ENCODE measurements at places on chromosomes 7 and 10.

DNA sequence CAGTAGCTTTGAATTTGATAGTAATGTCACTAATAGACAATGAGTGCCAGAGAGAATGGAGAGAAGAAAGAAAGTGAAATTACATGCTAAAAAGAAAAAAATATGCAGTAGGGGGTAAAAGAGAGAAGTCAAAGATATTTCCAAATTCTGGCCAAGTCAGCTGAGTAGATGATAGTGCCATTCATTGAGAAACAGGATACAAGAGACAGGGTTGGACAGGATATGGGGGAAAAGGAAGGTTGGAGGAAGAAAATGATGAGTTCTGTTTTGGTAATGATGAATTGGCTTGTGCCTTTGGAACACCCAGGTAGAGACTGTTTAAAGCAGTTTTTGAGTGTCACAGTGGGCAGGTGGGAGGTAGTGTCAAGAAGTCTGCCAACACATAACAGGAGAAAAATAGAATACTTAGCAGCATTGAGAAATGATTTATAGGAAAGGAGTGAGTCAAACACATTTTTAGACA lies 78.3 kb downstream of the LRRC17 start:
- DNase-seq, result no peak

- DNase-seq, result no peak
These were observed 185.7 kb upstream of the ADO start for GRCh38 chr10:62618576-62619412.

DNA sequence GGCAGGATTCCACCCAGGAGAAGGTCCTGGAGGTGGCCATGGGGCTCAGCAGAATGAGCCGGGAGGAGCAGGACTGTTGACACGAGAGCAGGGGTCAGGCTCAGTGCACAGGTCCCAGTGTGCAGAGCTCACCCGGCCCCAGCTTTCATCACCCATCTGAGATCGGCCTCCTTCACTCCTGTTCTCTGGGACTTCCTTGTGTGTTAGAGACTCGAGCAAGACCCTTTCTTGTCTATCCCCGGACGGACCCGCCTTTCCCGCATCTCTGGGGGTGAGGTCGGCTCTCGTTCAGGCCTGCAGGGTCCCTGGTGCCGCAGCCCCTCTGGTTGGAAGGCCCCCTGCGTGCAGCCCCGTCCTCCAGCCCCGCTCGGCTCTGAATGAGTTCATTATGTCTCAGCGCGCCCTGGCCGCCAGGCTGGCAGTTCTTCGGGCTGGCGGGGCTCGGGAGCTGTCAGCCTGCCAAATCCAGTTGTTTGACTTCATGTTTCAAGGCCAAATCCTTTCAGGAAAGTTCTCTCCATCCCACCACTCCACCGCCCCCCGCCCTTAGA lies 127.9 kb downstream of the LHPP start:
- no peak for DNase-seq

DNA sequence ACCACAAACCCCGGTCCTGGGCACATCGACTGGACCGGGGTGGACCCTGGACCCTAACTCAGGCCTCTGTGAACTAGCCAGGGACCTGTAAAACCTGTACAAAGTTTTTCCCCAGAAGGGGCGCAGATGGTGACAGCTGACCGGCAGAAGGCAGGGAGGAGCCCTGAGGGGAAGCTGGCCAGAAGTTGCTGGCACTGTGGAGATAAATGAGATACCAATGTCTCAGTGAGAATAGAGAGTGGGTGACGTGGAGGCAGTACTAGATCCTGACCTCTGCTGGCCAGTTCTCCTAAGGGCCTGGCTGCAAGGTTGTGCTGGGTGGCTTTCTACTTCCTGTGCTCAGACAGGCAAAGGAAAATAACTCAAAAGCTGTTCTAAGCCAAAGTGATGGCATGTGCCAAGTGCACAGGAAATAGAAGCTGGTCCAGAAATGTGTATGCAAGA lies 10.6 kb upstream of the TSPAN14 start:
- no peak for DNase-seq

DNA sequence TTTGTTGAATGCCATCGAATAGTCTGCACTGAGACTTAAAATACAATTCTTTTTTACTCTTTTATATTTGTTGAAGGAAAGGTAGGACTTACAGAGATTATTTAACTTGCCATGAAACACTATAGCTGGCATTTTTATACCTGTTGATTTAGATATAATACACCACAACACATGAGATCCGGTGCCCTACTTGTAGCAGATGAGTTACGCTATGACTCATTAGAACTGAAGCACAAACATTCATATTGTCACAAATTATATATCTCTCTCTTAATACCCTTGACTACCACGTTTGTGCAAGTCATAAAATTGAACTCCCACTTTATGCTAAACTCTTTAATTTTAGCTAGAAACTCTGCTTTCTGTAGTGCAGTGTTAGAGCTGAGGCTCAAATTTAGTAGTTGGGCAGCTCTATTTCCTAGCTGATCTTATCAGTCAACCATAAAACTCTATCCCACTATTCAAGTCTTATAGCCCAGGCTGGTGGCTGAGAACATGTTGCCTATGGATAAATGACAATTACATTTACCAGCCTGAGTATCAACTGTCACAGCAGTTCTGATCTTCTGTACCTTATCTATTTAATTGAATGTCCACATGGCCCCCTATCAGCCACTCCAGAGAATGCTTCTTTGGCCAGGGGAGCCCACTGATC lies 137.4 kb upstream of the SEMA3D start:
- DNase-seq, result no peak

DNA sequence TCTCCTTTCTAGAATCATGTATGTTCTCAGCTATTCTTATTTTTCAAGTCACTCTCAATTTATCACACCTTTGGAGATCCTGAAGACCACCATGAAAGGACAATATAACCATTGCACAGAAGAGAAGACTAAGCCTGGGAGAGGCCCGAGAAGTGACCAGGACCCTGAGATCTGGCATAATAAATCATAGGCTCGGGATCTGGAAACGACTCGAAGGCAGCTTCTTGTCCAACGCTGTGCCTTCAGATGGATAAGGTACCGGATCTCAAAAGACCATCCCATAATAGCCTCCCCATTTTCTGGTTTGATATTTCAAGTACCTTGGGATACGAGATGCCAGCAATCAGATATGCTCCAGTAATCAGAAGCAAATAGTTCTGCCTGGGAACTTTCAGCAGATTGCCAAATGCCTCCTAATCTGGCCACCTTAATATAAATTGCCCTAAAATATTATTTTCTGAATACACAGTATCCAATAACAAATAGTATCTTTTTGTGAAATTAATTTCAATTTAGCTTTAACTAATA lies 179.2 kb upstream of the ZMIZ1 start:
- DNase-seq, result no peak

GRCh38 chr10:131549116-131549515 lies 237.6 kb upstream of the TCERG1L start:
- no peak for DNase-seq

DNA sequence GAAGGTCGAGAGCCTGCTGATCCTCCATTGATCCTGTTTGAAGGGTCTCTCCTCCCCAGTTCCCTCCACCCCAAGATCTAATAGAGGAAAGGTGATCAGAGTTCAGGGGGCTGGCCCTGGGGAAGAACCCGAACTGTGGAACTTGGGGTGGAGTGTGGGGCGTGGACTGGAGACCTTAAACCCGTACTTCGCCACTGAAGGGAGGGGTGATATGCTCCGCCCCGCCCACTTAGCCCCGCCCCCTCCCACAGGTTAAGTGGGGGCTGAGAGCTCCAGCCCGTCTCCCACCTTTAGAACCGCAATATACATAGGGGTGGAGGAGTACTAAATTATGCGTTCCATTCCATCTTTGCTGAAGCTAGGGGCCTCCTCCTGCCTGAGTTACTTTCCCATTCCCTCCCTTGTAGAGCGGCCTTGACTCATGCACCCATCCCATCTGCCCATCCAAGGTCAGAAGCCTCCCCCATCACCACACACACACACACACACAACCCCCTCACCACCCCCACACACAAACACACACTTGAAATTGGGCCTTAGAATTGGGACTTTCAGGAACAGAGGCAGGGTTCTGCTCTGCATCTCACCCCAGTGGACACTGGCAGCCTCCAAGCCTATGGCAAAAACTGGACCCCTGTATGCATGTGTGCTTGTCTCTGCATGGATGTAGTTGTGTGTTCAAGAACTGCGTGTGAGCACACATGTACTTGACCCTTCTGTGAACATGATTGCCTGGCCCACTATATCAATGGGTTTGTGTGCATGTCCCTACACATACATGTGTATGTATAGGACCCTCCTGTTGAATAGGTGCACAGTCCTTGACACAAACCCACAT lies 991 bp downstream of the SEMA4G start:
- DNase-seq, result no peak

GRCh38 chr7:20532890-20533289 lies 82.6 kb upstream of the ABCB5 start:
- DNase-seq, result no peak

DNA sequence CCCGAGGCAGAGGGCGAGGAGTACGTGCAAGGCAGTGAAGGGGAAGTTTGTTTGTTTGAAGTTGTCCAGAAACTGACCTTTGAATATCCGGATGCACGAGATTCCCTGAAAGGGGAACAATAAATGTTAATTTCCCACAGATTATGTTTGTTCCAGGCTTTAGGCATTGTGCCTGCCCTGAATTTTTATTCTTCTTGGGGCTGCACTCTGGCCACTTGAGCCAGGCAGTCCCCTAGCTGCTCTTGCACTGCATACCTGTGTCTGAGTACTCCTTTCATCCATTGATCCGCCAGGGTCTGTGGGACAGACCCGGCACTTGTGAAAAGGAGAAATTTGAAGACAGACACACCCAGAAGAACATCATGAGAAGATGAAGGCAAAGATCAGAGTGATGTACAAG lies 343.5 kb upstream of the FOXK1 start:
- DNase-seq, result no peak

DNA sequence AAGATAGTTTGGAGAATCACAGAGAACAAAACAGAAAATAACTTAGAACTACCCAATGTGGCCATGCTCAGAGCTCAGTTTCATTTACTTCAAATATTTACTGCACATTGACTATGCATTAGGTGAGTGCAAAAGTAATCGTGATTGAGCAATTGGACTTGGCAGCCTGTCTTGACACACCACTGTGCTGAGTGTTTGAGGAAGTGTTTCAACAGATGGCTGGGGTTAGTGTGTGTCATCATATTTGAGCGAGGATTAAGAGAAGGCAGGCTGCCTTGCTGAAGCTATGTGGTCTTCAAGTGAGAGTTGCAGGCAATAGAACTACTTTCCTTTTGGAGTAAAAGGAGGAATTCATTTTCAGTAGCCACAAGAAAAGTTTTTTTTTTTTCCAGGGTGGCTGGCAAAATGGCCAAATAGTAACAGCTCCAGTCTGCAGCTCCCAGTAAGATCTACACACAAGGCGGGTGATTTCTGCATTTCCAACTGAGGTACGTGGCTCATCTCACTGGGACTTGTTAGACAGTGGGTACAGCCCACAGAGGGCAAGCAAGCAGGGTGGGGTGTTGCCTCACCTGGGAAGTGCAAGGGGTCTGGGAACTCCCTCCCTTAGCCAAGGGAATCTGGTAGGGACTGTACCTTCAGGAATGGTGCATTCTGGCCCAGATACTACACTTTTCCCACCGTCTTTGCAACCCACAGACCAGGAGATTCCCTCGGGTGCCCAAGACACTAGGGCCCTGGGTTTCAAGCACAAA lies 37.6 kb downstream of the AKR1C4 start:
- no peak for DNase-seq

DNA sequence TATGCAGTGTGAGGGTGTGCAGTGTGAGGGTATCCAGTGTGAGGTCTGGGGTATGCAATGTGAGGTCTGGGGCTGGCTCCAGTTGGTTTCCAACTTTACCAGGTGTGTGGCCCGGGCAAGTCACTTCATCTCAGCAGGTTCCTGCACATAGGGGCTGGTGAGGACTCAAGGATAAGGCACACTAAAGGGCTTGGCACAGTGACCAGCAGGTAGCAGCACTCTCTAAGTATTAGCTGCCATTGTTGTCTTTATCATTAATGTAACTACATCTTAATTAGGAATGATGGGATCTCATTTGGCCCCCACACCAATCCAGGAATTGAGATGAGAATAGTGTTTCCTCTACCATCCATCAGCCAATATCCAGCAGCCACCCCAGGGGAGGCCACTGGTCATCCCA lies 117.3 kb downstream of the KCNMA1 start:
- no peak for DNase-seq

- DNase-seq, result no peak
These were observed 23.3 kb downstream of the AP5Z1 start for GRCh38 chr7:4798706-4799235.

GRCh38 chr7:140857048-140857447 lies 67.7 kb downstream of the BRAF start:
- DNase-seq, result no peak

DNA sequence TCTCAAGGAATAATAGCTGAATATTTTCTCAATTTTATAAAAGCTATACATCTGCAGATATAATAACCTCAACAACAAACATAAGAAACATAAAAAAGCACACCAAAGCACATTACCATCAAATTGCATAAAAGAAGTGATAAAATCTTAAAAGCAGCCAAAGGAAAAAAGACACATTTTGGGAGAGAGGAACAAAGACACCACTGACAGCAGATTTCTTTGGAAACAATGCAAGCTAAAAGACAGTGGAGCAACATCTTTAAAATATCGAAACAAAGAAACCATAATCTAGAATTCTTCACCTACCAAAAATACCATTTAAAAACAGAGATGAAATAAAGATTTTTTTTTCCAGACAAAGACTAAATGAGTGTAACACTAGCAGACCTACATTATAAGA lies 55.7 kb upstream of the TEX47 start:
- no peak for DNase-seq

- DNase-seq, result no peak
These were observed 32.1 kb upstream of the CHST15 start for GRCh38 chr10:124125305-124126116.

DNA sequence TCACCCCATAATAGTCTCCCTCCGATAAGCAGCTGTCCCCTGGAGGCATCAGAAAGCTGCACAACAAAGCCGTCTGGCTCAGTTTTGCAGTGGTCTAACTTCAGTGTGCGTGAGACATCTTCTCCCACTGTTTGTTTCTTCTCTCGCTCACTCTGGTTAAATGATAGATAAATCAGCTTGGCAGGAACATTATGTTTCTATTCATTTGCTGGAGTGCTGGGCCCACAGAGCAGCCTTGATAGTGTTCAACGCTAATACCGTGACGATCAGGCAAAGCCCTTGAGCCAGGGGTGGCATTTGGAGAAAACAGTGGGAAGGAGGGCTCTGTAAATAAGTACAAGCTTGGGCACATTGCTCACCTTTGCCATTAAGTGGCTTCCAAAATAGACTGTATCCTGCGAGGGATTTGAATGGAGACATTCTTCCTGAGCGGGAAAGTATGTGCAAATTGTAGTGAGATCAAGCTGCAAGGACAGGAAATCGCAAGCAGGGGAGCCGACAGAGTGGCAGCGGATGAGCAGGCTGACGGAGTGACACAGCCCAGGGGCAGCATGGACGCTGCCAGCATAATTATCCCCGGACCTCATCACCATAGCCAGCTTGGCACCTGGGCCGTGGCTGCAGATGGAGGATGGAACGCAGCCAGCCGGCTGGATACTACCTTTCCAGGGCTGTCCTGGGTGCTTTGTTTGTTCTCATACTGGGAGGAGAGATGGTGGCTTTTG lies 256.8 kb upstream of the FZD8 start:
- no peak for DNase-seq

- no peak for DNase-seq
These were observed 25.1 kb downstream of the RAB18 start for GRCh38 chr10:27529010-27529783.

All from T-helper 17 cell (primary cell).